ENCODE measurements at places on chromosomes 5 and 9.

DNA sequence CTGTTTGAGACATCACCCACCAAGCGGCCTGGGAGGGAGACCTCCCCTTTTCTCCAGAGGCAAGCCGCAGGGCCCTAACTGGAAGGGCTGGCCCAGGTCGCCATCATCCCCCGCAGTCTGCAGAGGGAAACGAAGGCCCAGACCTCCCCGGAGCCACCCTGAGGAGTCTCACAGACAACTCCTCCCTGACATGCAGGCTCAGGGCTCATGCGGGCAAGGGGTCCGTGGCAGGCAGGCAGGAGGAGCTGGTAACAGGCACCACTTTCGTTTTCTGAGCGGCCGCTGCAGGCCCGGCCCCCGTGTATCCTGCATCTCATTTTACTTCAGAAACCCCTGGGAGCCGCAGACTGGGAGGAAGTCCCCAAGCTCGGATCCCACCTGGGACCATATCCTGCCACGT, 192.0 kb upstream of the PPP1R26 start:
- peak; percentile 11 for DNase-seq

- peak; percentile 91 for DNase-seq
These were observed 142.1 kb downstream of the LIFR start for GRCh38 chr5:38414348-38414747.

GRCh38 chr5:36689225-36689624, 82.8 kb downstream of the SLC1A3 start:
- no peak for DNase-seq

DNA sequence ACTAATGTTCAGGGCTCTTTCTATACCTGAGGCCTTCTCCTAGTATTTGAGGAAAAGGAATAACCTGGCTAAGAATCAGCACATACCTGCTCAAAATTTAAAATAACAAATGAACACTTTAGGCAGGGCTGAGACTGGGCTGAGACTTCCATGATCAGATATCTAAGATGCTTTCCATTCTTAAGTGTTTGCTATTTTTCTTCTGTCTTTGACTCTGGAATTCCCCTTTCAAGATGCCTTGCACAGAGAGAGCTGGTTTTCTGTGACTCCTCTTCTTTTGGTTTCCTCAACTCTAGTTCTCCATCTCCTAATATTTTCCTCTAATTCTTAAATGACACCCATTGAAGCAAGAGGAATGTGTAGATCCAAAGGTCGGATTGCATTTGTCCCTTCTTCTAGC, 61.1 kb downstream of the DPYSL3 start:
- no peak for DNase-seq

DNA sequence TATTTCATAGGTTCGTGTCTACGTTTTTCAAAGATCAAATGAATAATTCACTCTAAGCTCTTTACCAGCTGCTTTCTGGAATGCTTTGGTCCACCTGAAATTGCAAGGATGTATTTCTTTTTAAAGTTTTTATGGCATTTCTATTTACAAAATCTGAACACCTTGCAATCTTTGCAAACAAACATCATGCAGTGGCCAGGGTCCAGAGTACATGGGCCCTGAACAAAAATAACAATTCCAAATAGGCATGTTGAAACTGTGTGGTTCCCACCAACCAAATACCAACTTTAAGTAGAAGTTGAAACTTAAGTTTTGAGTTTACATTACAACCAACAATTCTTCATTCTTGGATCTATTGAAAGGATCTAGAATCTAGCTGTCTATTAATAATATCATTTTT, 180.1 kb upstream of the FTMT start:
- no peak for DNase-seq

- no peak for DNase-seq
These were observed 32.8 kb upstream of the UBAC1 start for GRCh38 chr9:135993765-135994500.

- no peak for DNase-seq
These were observed 128.0 kb upstream of the IL12B start for GRCh38 chr5:159458217-159458711.

DNA sequence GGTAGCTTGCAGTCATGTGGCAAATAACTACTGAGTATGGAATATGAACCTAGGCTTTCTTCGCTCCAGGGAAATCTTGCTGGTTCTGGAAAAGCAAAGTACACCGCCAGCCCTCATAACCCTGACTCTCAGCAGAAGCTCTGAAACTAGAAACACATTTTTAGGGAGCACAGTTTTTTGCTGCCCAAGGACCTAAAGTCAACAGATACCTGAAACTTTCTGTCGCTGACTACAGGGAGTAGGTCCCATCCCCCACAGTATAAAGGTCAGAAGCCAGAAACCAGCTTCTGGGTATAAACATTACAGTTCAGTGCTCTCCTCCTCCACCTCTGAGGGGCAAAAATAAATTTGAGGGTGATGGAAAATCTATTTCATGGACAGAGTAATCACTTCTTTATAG, 3.0 kb downstream of the ATOX1 start:
- DNase-seq: no peak

GRCh38 chr9:22790329-22790728, 343.7 kb downstream of the DMRTA1 start:
- DNase-seq: no peak

DNA sequence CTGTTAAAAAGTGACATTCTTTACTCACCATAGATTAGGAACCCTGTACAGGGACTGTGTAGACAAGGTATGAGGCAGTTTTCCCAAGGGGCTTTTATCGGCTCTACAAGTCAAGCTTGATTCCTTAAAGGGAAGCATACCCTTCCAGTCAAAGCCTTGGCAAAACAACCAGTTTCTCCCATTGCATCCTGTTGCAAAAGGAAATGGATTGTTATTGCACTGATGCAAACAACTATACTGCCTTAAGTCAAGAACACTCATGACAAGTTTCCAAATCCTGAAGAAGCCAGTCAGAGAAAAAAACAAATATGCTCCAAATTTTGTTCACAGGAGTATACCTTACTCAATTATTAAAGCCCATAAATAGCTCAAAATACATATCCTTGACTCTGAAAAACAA, 67.5 kb downstream of the RGMB start:
- DNase-seq: no peak

- DNase-seq: peak; percentile 93
These were observed 23.9 kb downstream of the LARP1 start for GRCh38 chr5:154779105-154779504.

- no peak for DNase-seq
These were observed 1709.6 kb upstream of the WWC1 start for GRCh38 chr5:166581826-166582225.

- DNase-seq: no peak
These were observed 52.5 kb downstream of the OXCT1 start for GRCh38 chr5:41817625-41818301.

- no peak for DNase-seq
These were observed 26.9 kb downstream of the CSNK1G3 start for GRCh38 chr5:123538670-123539459.

All from osteoblast (primary cell).